ENCODE measurements at places on chromosomes 6 and 20. TPM values are rescaled to one million over a fixed set of nuclear protein-coding genes. Genes with fewer than 3 reads are reported as not detected.

GRCh38 chr6:144140867-144141266, 9.4 kb upstream of the STX11 start:
- no peak for DNase-seq

Gene ZBP1
- not detected for total RNA-seq

DNA sequence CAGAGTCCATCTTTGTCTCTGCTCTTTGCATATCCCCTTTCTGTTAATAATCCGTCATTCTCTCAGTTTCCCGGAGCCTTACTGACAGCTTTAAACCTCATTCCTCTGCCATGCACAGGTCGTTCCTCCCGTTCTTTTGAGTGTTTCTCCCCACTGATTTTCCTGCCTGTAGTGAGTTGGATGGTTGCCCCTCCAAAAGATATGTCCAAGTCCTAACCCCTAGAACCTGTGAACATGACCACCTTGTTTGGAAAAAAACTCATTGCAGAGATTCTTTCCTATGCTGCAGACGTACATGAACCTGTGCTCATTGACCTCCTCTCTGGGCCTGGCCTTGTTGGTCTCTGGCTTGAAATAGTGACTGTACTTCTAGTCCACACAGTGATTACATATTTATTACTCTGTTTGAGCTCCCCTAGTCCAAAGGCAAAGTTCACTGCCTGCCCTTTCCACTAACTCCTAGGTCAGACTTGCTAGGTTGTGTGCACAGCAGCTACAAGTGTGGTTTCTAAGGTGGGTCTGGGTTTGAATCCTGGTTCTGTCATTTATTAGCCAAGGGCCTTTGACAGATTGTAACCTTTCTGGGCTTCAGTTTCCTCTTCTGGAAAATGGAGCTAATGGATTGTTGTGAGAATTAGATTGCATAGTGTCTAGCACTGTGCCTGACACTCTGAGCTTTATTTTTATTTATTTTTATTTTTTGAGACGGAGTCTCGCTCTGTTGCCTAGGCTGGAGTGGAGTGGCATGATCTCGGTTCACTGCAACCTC, 29.3 kb downstream of the PPARD start:
- DNase-seq = no peak

DNA sequence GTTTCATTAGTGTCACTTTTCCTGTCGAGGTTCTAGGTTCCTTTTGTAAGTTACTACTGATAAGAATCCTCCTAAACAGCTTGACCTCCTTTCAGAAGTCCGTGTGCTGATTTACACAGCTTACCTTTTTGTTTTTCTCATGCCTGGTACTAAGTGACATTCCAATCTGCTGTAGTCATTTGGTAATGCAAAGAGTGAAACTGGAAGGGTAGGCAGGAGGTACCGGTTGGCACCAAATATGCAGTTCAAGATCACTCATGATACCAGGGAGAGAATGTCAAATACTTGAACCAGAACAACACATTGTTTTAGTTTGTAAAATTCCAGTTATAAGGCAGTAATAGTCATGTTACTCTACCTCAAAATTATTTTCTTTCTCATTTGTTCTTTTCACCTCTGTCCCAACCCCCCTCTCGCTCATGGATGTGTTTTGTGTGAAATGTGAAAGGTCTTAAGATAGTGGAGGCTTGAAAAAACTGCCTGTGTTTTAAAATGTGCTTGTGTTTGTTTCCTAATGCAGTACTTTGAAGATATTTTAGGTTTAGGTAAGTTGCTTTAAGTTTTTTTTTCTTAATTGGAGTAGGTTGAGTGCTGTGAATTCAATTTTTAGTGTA, 23.2 kb downstream of the AFDN start:
- DNase-seq = no peak

DNA sequence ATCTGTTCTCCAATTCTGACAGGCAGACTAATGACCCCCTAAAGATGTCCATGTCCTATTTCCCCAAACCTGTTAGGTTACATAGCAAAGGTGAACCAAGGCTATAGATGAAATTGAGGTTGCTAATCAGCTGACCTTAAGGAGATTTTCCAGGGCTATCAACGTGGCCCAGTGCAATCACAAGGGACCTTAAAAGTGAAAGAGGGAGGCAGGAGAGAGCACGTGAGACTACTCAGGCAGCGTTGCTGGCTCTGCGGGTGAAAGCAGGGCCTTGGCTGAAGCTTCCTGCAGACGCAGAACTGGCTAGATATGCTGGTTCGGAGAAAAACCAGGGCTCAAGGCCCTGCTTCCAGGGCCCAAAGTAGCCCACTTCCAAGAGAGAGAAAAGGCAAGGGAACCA, 78.7 kb downstream of the NCOA7 start:
- no peak for DNase-seq

DNA sequence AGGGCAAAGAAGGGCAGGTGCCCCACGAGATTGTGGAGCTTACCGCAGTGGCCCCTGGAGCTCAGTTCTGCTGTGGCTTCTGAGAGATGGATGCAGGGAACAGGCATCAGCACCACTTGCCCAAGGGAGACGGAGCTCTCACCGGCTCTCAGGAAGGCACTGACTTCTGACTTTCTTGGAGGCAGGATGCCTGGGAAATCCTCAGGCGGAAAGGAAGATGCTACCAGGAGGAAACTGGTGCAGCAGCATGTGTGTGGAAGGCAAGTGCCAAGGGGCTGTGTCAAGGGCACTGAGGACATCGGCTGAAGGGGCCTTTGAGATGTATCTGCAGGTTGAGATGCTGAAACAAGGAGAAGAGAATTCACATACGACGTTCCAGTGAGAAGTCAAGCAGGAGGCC, 64.0 kb downstream of the FOXA2 start:
- DNase-seq = no peak

Gene METTL24
- total RNA-seq = 8.3 TPM

- DNase-seq = no peak
Measured at GRCh38 chr20:1569415-1569881, 11.9 kb upstream of the SIRPD start.

Gene DNAH8
- 0.83 TPM for total RNA-seq

- no peak for DNase-seq
Measured at GRCh38 chr6:118277631-118278030, 270.5 kb upstream of the PLN start.
